ENCODE measurements at places on chromosomes 2 and 18. TPM values are rescaled to one million over a fixed set of nuclear protein-coding genes. Genes with fewer than 3 reads are reported as not detected.

DNA sequence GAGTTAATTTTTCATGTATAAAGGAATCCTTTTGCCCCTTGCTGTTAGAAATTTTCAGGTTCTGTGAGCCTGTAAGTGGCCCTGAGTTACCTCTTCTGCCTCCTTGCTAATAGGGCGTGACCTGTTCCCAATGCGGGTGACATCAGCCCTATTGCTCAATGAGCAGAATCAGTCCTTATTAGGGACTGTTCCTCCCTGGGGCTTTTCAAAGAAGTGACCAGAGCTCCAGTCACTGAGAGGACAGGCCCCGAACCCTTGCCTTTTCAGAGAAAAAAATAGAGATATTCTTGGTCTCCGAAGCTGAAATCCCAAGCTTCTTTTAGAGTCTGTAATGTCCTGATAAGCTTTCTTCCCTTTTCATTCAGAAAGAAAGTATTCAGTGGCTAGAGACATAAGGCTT is 8.2 kb upstream of the APOB start:
- no peaks in the 10 kb centered on the region for H3K36me3 ChIP-seq

- peaks cover 4% of the 10 kb centered on the region for H3K27me3 ChIP-seq
- no peak overlapping the region for H3K27ac ChIP-seq
- no peak overlapping the region for H3K4me3 ChIP-seq
- DNase-seq, result no peak
- no peaks in the 10 kb centered on the region for H3K4me1 ChIP-seq
These were observed 108.7 kb downstream of the C18orf54 start for GRCh38 chr18:54466248-54467005.

- no peak for DNase-seq
- H3K27me3 ChIP-seq, result no peaks in the 10 kb centered on the region
- peak overlapping the region; percentile 1 for H3K27ac ChIP-seq
- H3K4me3 ChIP-seq, result no peak overlapping the region
- H3K4me1 ChIP-seq, result peaks cover 81% of the 10 kb centered on the region
- H3K36me3 ChIP-seq, result no peaks in the 10 kb centered on the region
These were observed 33.7 kb upstream of the COL5A2 start for GRCh38 chr2:189213250-189213649.

- DNase-seq, result no peak
- H3K4me1 ChIP-seq, result no peaks in the 10 kb centered on the region
- no peaks in the 10 kb centered on the region for H3K36me3 ChIP-seq
- peaks cover 4% of the 10 kb centered on the region for H3K27me3 ChIP-seq
- no peak overlapping the region for H3K27ac ChIP-seq
- no peak overlapping the region for H3K4me3 ChIP-seq
These were observed 74.3 kb downstream of the SNTG2 start for GRCh38 chr2:1024981-1025380.

- no peaks in the 10 kb centered on the region for H3K36me3 ChIP-seq
- DNase-seq, result no peak
- H3K4me3 ChIP-seq, result no peak overlapping the region
- no peaks in the 10 kb centered on the region for H3K27me3 ChIP-seq
These were observed 87.2 kb upstream of the VRK2 start for GRCh38 chr2:57959390-57959789.

DNA sequence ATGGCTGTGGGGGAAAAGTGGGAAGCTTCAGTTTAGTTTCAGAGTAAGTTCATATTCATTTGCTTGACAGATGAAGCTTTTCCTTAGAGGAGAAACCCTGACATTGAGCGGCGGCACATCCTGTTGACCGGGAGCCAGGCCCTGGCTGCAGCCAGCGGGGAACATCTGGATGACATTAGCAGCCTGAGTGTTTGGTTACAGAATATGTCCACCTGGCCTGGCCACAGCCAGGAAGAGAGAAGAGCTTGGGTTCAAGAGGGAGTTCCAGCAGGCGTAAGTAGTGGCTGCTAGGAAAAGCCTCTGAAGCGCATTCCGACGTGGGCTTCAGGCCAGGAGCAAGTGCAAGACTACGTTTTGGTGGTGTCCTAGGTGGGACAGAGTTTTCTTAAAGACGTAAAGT is 144.9 kb upstream of the MYCN start:
- no peak for DNase-seq
- H3K27me3 ChIP-seq, result peaks cover 9% of the 10 kb centered on the region
- no peak overlapping the region for H3K27ac ChIP-seq
- no peaks in the 10 kb centered on the region for H3K36me3 ChIP-seq

GRCh38 chr18:21678859-21679258 is 25.7 kb downstream of the ABHD3 start:
- DNase-seq, result no peak
- no peaks in the 10 kb centered on the region for H3K36me3 ChIP-seq
- no peak overlapping the region for H3K4me3 ChIP-seq

- H3K27ac ChIP-seq, result no peak overlapping the region
- no peak for DNase-seq
- no peaks in the 10 kb centered on the region for H3K27me3 ChIP-seq
- no peaks in the 10 kb centered on the region for H3K4me1 ChIP-seq
- H3K4me3 ChIP-seq, result no peak overlapping the region
These were observed 598.8 kb downstream of the SUCLG1 start for GRCh38 chr2:83860320-83860719.

DNA sequence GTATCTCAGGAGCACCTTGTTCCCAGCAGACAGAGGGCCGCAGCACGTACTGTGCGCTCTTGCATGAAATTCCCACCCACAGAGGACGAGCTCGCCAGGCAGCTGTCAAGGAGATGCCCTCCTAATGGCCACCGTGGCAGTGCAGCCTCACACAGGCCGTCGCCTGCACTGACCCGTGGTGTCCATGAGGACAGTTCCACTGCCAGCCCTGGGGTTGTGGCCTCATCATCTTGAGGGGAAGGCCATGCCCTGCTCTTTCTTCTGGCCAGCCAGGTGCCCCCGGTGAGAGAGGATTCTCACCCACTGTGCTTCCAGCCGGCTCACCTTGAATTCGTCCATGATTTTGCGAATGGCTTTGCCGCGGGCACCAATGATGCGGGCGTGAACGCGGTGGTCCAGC is 42.0 kb downstream of the ANO7 start:
- peaks cover 17% of the 10 kb centered on the region for H3K4me1 ChIP-seq
- H3K36me3 ChIP-seq, result peaks cover 52% of the 10 kb centered on the region
- no peak for DNase-seq

DNA sequence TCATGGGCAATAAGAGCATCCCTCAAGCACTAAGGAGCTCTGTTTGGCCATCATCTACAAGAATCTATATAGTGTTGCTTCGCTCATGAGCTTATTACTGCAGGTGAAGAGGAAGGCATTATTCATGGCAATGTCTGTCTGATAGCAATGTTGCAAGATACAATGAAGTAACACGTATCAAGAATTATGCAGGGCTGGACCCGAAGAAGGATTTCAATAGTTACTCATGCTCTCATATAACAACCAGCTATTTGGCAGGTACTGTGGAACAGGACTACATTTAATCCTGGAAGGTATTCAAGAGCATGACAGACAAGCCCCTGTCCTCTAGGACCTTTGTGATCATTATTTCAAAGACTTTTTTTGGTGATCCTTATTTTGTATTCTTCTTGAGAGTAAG is 109.6 kb downstream of the LAMA3 start:
- H3K27me3 ChIP-seq, result peaks cover 11% of the 10 kb centered on the region
- no peak overlapping the region for H3K4me3 ChIP-seq
- DNase-seq, result no peak
- H3K4me1 ChIP-seq, result no peaks in the 10 kb centered on the region

DNA sequence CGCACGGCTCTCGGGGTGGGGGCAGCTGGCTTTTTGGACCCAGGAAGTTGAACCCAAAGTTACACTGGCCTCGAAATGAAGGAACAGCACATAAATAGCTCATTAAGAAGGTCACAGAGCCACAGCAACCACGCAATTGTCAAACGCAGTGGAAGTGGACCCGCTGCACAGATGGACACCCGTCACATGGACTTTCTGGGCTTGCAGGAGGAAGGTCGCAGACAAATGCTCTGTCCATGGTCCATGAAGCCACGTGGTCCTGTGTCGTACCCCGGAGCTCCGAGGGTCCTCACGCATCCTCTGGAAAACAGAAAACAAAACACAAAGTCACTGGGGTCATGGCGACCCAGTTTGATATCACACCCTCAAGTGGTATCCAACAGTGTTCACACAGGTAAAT is 308.1 kb upstream of the SALL3 start:
- H3K4me3 ChIP-seq, result no peak overlapping the region
- DNase-seq, result no peak
- no peak overlapping the region for H3K27ac ChIP-seq
- H3K36me3 ChIP-seq, result peaks cover 7% of the 10 kb centered on the region

- no peaks in the 10 kb centered on the region for H3K36me3 ChIP-seq
- no peak for DNase-seq
- no peak overlapping the region for H3K4me3 ChIP-seq
- no peaks in the 10 kb centered on the region for H3K27me3 ChIP-seq
- H3K27ac ChIP-seq, result no peak overlapping the region
These were observed 1915.0 kb upstream of the CELF4 start for GRCh38 chr18:39480494-39481195.

GRCh38 chr18:2400701-2401196 is 170.6 kb downstream of the METTL4 start:
- H3K36me3 ChIP-seq, result peaks cover 9% of the 10 kb centered on the region
- H3K4me1 ChIP-seq, result peaks cover 65% of the 10 kb centered on the region
- no peak overlapping the region for H3K4me3 ChIP-seq
- no peak for DNase-seq

DNA sequence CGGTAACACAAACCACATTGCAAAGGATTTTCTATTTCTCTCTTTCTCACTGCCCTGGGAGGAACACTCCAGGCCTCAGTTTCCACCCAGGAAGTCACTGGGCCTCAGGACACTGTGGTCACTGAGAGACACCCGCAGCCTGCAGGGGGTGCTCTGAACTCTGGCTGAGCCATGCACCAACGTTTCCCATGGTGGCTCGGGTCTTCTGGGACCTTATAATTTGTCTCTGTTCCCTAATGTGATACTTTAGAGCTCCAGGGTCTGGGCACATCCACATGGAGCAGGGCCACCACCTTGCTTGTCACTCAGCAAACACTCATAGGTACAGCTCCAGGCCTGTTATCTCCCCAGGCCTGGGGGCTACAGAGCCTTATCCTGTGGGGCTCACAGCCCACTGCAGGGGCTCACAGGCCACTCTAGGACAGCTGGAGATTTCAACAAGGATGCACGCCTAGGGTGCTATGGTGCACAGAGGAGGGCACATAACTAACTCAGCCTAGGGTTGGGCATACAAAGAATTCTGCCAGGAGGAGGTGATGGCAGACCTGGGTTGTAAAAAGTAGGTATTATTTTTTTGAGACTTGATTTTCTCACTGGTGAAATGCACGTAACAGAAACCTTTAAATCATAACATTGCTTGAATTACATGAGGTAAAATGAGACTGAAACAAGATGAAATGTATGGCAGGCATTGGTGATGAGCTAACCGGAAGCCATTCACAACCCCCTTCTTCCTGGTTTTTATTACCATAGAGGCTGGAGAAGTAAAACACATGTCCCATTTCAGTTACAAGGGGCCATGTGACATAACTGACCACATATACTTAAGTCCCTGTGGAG is 3.0 kb upstream of the HS1BP3 start:
- H3K4me1 ChIP-seq, result peaks cover 32% of the 10 kb centered on the region
- no peak overlapping the region for H3K4me3 ChIP-seq
- no peaks in the 10 kb centered on the region for H3K36me3 ChIP-seq
- DNase-seq, result no peak

The SCN2A gene
- total RNA-seq, result 0.91 TPM

The CD226 gene
- total RNA-seq, result 0.88 TPM

The PRSS56 gene
- not detected for total RNA-seq

The NEU2 gene
- total RNA-seq, result not detected

The PCBP1 gene
- 302 TPM for total RNA-seq
